ENCODE measurements at places on chromosomes 7 and 10.

DNA sequence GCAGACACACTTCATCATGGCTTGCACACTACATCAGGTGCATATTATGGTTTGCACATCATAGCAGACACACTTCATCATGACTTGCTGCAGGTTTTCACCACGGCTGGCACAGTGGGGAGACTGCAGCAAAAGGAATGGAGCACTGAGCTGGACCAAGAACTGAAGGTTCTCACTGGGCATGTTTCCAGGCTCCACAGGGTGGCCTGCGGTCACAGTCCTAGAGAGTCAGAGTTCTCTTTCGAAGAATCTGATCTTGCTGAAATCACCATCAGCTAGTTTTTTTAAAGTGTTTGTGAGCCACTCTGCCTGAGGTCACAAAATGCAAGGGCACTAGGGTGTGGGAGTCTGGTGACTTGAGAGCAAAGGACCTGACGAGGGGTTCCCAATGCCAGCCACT lies 140.4 kb upstream of the NPY start:
- DNase-seq: no peak

- no peak for DNase-seq
Measured at GRCh38 chr7:1424041-1424440, 35.2 kb downstream of the MICALL2 start.

GRCh38 chr7:79091011-79091410 lies 362.5 kb downstream of the MAGI2 start:
- DNase-seq: no peak

GRCh38 chr10:113555751-113556150 lies 2.9 kb downstream of the HABP2 start:
- DNase-seq: no peak

GRCh38 chr10:75062506-75063299 lies 48.8 kb upstream of the SAMD8 start:
- DNase-seq: no peak

GRCh38 chr7:140870003-140870402 lies 54.7 kb downstream of the BRAF start:
- DNase-seq: no peak

- no peak for DNase-seq
Measured at GRCh38 chr10:92598321-92598720, 5.4 kb downstream of the KIF11 start.

DNA sequence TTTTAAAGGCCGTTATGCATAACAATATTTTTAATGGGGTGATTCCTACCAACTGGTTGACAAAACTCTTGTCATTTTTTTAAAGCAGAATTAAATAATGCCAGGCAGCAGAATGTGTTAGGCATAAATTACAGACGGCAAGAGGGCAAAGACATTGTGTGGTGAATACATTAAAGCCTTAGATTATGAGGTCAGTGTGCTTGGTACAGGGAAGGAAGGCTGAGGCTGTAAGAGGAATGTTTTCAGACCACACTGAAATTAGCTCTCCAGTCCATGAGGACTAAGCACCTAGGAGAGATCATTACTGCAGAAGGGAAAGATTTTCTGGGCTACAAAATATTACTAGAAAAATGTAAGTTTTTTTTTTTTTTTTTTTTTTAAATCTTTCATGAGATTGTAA lies 312.8 kb upstream of the PRKCQ start:
- no peak for DNase-seq
